ENCODE measurements at places on chromosomes 2 and 18. TPM values are rescaled to one million over a fixed set of nuclear protein-coding genes. Genes with fewer than 3 reads are reported as not detected.

Gene SLC4A3
- total RNA-seq, result 3.6 TPM

Gene SPR
- total RNA-seq, result 128 TPM

Gene MATN3
- 17.0 TPM for total RNA-seq

Gene PDE11A
- total RNA-seq, result 0.43 TPM

Gene UGGT1
- 18.1 TPM for total RNA-seq

Gene LAMA1
- total RNA-seq, result 0.16 TPM

Gene BCL2
- 0.55 TPM for total RNA-seq

Gene CCBE1
- 9.8 TPM for total RNA-seq

Gene ABCG5
- not detected for total RNA-seq

Gene IL1B
- 0.07 TPM for total RNA-seq

Gene RGPD3
- total RNA-seq, result 0.16 TPM

Gene TRAPPC12
- 66.9 TPM for total RNA-seq

Gene METTL4
- total RNA-seq, result 5.4 TPM

Gene MC4R
- total RNA-seq, result not detected

Gene ATP5MC3
- 495 TPM for total RNA-seq

Gene DCDC2C
- 0.15 TPM for total RNA-seq

Gene SCTR
- not detected for total RNA-seq

Gene RAB17
- 0.28 TPM for total RNA-seq

Gene TFCP2L1
- 29.7 TPM for total RNA-seq

Gene RGPD6
- total RNA-seq, result 8.4 TPM

Gene POTEE
- total RNA-seq, result 0.07 TPM

Gene ZC3H15
- 92.4 TPM for total RNA-seq

Gene SCN7A
- total RNA-seq, result not detected

Measured in A549 treated with AZD2906 at 1 μM for 4 hours (cell line).